ENCODE measurements at places on chromosomes 7 and 10.

DNA sequence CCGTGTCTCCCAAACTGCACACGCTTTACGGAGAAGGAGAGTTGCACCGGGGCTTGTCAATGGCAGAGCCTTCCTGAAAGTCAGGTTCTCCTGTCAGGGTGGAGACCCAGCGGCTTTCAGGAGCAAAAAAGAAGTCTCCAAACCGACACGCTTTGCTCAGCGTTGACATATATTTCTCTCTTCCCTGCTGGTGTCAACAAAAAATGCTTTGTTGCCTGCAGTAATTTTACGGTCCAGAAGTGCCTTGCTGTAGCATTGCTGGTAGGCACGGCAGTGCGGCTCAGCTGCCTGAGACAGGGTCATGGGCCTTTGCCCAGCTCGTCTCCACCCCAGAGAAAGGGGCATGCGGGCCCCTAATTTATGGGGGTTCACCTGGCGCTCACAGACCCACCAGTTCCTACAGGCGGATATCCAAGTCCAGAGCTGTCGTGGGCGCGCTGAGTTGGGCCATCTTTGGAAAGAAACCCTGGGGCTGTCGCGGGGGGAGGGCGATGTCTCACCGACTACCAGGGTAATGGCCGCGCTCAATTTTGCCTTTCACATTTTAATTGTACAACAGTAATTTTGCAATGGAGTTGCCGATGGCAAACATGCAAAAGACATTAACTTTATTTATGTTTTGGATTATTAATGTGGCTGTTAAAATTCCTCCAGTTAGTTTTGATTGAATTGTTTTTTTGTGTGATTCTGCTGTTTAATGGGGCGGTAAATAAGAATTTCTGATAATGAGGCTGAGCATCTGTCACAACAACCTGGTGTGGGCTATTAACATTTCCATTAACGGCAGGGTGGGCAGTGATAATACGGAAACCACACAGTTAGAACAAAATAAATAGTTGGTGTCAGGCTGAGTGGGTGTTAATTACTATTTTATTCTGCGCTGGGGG is 478.2 kb upstream of the FOXK1 start:
- no peak for DNase-seq
- no peak overlapping the region for H3K4me3 ChIP-seq
- no peaks in the 10 kb centered on the region for H3K36me3 ChIP-seq
- no peaks in the 10 kb centered on the region for H3K4me1 ChIP-seq
- H3K27ac ChIP-seq = no peak overlapping the region

DNA sequence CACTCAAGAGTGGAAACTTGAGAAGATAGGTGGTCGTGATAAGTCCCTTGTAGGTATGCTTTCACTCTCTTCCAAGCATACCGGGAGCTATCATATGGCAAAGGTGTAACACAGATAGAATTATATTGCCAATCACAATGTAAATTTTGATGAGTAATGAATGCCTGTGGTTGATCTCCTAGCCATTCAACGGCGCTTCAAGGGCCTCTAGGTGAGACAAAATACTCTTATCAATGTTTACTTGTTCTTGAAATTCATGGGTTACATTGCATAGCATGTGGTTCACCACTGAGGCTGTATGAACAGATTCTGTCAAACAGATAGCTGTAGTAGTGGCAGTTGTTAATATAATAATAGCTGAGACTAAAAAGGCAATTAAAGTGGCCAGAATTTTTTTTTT is 82.4 kb downstream of the THSD7A start:
- no peaks in the 10 kb centered on the region for H3K36me3 ChIP-seq
- H3K27me3 ChIP-seq = no peaks in the 10 kb centered on the region
- DNase-seq = no peak

- no peak for DNase-seq
- H3K4me3 ChIP-seq = no peak overlapping the region
- no peaks in the 10 kb centered on the region for H3K27me3 ChIP-seq
- peaks cover 13% of the 10 kb centered on the region for H3K36me3 ChIP-seq
Observed at GRCh38 chr7:107596881-107597581, 17.0 kb downstream of the BCAP29 start.

DNA sequence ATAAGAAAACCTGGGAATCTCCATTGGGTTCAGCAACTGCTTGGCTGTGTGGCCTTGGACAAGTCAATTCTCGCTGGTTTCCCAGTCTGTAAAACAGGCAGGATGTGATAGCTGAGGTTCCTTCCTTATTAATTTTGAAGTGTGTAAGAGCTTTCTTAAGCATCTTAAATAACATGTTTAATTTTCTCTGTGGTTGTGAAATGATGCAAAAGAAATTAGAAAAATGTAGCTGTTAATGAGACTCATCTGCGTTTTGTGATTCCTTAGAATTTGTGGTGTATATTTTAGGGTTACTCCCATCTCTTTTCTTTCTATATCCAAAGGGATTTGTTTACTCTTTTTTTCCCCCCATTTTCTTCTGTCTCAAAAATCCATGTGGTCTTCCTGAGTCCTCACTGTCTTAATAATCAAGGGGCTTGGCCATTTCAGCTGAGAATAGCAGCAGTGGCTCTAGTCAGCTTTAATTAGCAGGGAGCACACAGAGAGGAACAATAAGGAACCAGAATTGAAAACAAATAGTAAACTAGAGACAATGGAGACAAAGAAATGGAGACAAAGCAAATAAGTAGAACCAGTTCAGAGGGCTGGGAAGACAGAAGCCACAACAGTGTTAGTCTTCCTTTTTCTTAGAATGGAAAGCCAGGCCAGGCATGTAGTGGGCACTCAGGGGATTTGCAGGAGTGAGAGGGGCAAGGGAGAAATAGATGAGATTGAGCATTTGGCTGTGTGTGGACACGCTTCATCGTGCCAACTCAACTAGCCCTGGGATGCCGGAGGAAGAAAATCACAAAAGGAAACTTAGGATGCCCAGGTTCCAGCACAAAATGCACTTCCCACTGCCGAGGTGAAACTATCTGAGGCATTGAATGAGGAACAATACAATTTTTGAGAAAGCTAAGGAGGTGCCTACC is 93.9 kb downstream of the CHN2 start:
- H3K27ac ChIP-seq = no peak overlapping the region
- no peak overlapping the region for H3K4me3 ChIP-seq
- H3K36me3 ChIP-seq = no peaks in the 10 kb centered on the region
- no peaks in the 10 kb centered on the region for H3K27me3 ChIP-seq
- H3K4me1 ChIP-seq = peaks cover 41% of the 10 kb centered on the region

DNA sequence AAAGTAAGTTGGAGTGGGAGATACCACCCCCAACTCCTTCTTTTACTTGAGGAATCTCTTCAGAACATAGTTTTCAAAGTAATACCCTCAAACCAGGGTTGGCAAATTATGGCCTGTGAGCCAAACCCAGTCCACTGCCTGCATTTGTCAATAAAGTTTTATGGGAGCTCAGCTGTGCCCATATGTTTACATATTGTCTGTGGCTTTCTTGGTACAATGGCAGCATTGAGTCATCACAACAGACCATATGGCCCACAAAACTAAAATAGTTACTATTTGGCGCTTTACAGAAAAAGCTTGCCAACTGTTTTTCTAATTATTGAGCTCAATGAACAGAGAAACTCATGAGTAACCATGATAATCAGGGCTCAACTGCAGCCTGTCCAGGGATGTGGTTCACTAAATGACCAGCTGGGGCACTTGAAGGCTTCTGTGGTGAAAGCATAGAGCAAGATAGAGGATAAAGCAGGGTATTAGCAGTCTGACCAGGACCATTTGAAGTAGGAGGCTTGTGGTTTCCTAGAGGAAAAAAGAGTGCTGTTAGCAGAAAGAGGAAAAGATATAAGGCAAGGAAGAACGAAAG is 196.0 kb upstream of the GRB10 start:
- H3K27me3 ChIP-seq = no peaks in the 10 kb centered on the region
- no peak overlapping the region for H3K4me3 ChIP-seq
- H3K36me3 ChIP-seq = no peaks in the 10 kb centered on the region
- DNase-seq = no peak
- H3K4me1 ChIP-seq = no peaks in the 10 kb centered on the region

- no peak overlapping the region for H3K4me3 ChIP-seq
- H3K27me3 ChIP-seq = peaks cover 75% of the 10 kb centered on the region
- H3K27ac ChIP-seq = no peak overlapping the region
- no peaks in the 10 kb centered on the region for H3K36me3 ChIP-seq
- H3K4me1 ChIP-seq = peaks cover 33% of the 10 kb centered on the region
Observed at GRCh38 chr7:98618786-98619185, 1.7 kb downstream of the NPTX2 start.

- H3K36me3 ChIP-seq = no peaks in the 10 kb centered on the region
- H3K27ac ChIP-seq = no peak overlapping the region
- no peak for DNase-seq
Observed at GRCh38 chr7:153523320-153524015, 528.7 kb upstream of the DPP6 start.

GRCh38 chr7:39987641-39988347 is 37.7 kb downstream of the CDK13 start:
- no peak overlapping the region for H3K27ac ChIP-seq
- DNase-seq = no peak
- H3K36me3 ChIP-seq = peaks cover 36% of the 10 kb centered on the region
- H3K4me1 ChIP-seq = peaks cover 43% of the 10 kb centered on the region
- no peaks in the 10 kb centered on the region for H3K27me3 ChIP-seq
- no peak overlapping the region for H3K4me3 ChIP-seq

GRCh38 chr7:124088590-124088989 is 55.7 kb upstream of the TMEM229A start:
- H3K36me3 ChIP-seq = no peaks in the 10 kb centered on the region
- no peaks in the 10 kb centered on the region for H3K4me1 ChIP-seq
- no peaks in the 10 kb centered on the region for H3K27me3 ChIP-seq
- H3K4me3 ChIP-seq = no peak overlapping the region
- H3K27ac ChIP-seq = no peak overlapping the region

GRCh38 chr7:138625084-138625848 is 75.9 kb downstream of the SVOPL start:
- H3K36me3 ChIP-seq = no peaks in the 10 kb centered on the region
- DNase-seq = no peak
- no peak overlapping the region for H3K27ac ChIP-seq
- H3K4me1 ChIP-seq = peaks cover 17% of the 10 kb centered on the region

GRCh38 chr10:49594594-49594993 is 15.5 kb upstream of the SLC18A3 start:
- no peaks in the 10 kb centered on the region for H3K4me1 ChIP-seq
- no peaks in the 10 kb centered on the region for H3K36me3 ChIP-seq
- no peak overlapping the region for H3K4me3 ChIP-seq
- no peak for DNase-seq
- H3K27ac ChIP-seq = no peak overlapping the region

DNA sequence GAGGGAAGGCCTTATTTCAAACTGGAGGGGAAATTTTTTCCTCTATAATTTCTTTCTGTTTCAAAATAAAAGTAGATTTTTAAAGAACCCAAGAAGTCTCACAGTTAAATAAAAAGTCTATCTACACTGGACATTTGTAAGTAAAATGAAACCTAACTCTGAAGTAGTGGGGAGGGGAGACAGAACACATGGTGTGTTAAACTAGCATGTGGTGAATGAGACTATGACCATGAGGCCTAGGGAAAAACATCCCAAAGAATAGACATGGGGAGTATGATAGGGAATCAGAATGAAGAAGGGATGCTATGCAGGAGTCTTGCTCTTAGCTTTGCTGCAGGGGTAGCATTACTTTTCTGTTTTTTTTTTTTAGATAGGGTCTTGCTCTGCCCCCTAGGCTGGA is 1061.3 kb upstream of the LRRTM3 start:
- peak overlapping the region; percentile 65 for H3K27ac ChIP-seq
- H3K4me3 ChIP-seq = no peak overlapping the region
- no peak for DNase-seq
- no peaks in the 10 kb centered on the region for H3K36me3 ChIP-seq
- H3K4me1 ChIP-seq = no peaks in the 10 kb centered on the region
- no peaks in the 10 kb centered on the region for H3K27me3 ChIP-seq

GRCh38 chr7:150406567-150407421 is 27.7 kb downstream of the ZNF775 start:
- H3K27me3 ChIP-seq = no peaks in the 10 kb centered on the region
- peaks cover 22% of the 10 kb centered on the region for H3K4me1 ChIP-seq
- peak overlapping the region; percentile 87 for H3K4me3 ChIP-seq
- H3K27ac ChIP-seq = peak overlapping the region; percentile 96
- H3K36me3 ChIP-seq = peaks cover 17% of the 10 kb centered on the region

DNA sequence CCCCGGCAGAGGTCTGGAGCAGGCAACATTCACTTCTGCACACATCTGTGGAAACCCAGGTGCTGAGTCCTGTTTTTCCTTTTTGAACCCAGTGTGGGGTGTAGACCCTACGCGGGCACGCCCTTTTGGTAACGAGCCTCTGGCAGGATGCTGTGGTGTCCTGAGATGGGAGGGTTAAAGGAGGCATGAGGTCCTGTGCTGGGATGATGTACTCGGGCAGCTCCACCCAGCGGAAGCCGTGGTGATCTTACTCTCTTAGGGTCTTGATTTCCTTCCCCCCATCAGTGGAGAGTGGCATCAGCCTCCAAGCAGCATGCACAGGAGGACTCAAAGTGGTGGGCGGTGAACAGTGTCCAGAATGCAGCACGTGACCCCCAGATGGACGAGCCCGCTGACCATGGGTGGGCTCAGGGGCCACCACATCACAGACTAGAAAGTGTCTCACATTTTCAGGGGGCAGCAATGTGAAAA is 148.6 kb downstream of the DNAJB6 start:
- DNase-seq = peak; percentile 54
- H3K27me3 ChIP-seq = peaks cover 23% of the 10 kb centered on the region
- H3K4me1 ChIP-seq = peaks cover 5% of the 10 kb centered on the region
- no peak overlapping the region for H3K27ac ChIP-seq
- H3K36me3 ChIP-seq = no peaks in the 10 kb centered on the region
- H3K4me3 ChIP-seq = no peak overlapping the region

GRCh38 chr7:4706384-4707216 is 24.5 kb downstream of the FOXK1 start:
- peak overlapping the region; percentile 25 for H3K4me3 ChIP-seq
- H3K27ac ChIP-seq = peak overlapping the region; percentile 75
- H3K27me3 ChIP-seq = no peaks in the 10 kb centered on the region
- no peaks in the 10 kb centered on the region for H3K36me3 ChIP-seq

GRCh38 chr10:102643336-102644065 is 778 bp upstream of the TRIM8 start:
- peaks cover 34% of the 10 kb centered on the region for H3K4me1 ChIP-seq
- peak overlapping the region; percentile 92 for H3K4me3 ChIP-seq
- peak; percentile 89 for DNase-seq
- H3K27me3 ChIP-seq = no peaks in the 10 kb centered on the region
- H3K27ac ChIP-seq = peak overlapping the region; percentile 99

- no peak overlapping the region for H3K27ac ChIP-seq
- no peak overlapping the region for H3K4me3 ChIP-seq
- no peaks in the 10 kb centered on the region for H3K27me3 ChIP-seq
- H3K36me3 ChIP-seq = no peaks in the 10 kb centered on the region
- H3K4me1 ChIP-seq = no peaks in the 10 kb centered on the region
- DNase-seq = no peak
Observed at GRCh38 chr10:60753152-60753551, 25.1 kb upstream of the CDK1 start.

DNA sequence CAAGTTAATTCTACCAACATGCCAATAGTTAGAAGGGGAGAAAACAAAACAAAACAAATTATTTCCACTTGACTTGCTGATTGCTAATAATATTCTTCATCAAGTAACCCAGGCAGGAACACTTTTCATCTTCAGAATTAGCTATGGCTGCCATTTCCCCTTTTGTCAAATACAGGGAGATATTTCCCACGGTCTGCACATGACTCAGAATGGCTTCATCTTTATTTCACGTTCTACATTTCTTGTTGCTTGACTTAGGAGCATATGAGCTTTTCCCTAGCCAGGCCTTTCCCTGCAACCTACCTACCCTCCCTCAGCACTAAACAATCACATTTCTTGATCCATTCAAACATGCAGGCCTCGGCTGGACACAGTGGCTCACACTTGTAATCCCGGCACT is 6.5 kb downstream of the CPVL start:
- H3K27me3 ChIP-seq = no peaks in the 10 kb centered on the region
- H3K4me1 ChIP-seq = no peaks in the 10 kb centered on the region
- H3K4me3 ChIP-seq = no peak overlapping the region
- H3K27ac ChIP-seq = no peak overlapping the region
- DNase-seq = no peak

Data from spleen (tissue), 13 donors.